ENCODE measurements at places on chromosomes 2 and 18.

DNA sequence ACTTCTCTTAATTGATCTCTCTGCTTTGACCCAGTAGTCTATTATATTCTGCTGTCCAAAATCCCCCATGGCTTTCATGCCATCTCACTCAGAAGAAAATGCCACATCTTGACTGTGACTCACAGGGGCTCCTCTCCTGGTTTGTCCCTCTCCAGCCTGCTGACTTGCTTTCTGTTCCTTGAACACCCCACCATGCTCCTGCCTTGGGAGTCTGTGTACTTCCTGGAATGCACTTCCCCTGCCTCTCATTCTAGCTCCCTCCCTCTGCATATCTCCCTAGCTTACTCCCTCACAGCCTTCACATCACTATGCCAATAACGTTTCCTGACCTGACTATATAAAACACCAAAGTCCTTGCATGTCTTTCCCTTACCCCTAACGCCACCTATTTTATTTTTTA, 167.2 kb downstream of the TRIB2 start:
- DNase-seq: no peak

GRCh38 chr18:62368100-62368499, 43.0 kb downstream of the TNFRSF11A start:
- DNase-seq: no peak

DNA sequence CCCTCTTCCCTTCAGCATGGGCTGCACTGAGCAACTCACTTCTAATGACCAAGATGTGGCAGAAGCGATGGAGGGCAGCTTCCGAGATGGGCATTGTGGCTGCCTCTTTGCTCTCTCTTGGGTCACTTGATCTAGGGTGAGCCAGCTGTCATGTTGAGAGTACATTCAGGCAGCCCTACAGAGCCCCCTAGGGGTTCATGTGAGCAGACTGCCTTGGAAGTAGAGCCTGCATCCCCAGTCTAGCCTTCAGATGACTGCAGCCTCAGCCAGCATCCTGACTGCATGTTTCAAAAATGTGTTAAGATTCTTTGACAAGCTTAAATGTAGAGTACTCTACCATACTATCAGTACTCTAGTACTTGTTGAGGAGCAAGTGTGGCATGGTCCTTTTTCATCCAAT, 143.9 kb downstream of the NCK2 start:
- no peak for DNase-seq

DNA sequence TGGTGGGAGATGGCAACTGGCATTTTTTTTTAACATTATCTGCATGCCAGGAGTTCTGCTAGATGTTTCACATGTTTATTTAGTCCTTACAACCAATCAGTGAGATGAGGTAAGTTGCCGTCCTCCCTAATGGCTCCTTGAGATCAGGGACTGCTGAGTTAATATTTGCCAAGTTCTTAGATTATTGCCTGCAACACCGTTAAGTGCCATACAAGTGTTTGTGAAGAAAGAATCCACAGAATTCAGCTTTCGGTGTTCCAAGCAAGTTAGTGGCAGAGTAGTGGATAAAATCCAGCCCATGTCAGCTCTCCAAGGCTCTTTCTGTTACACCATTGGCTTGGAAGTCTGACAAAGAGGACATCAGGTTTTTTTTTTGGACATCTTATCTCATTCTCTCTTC, 95.9 kb downstream of the C1QL2 start:
- no peak for DNase-seq

- DNase-seq: peak; percentile 17
Observed at GRCh38 chr18:13500869-13501542, 225.4 kb downstream of the FAM210A start.

GRCh38 chr2:133685636-133686215, 117.5 kb upstream of the NCKAP5 start:
- DNase-seq: no peak

DNA sequence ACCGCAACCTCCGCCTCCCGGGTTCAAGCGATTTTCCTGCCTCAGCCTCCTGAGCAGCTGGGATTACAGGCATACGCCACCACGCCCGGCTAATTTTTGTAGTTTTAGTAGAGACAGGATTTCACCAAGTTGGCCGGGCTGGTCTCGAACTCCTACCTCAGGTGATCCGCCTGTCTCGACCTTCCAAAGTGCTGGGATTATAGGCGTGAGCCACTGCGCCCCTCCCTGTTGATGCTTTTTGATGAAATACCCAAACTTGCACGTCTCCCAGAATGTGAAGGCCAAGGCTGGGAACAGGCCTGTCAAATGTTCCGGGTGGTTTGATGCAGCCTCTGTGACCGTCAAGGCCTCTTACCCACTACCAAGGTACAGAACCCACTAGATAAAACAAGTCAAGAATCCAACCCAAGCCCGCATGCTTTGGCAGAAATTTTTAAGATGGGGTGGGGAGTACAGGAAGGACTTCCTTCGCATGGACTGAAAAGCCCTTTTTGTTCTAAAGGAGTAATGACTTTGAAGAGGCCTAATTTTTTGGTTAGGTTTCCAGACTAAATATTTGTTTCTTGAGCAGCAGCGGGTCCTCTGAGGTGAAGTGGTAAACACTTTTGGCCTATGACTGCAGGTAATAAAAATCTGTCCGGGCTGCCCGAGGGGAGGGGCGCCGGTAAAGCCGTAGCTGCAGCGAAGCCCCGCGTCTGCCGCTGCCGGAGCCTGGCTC, 3.7 kb upstream of the EVX2 start:
- no peak for DNase-seq

GRCh38 chr18:32937597-32937996, 164.8 kb upstream of the KLHL14 start:
- no peak for DNase-seq

- DNase-seq: no peak
Observed at GRCh38 chr2:226351711-226352110, 447.9 kb downstream of the IRS1 start.

DNA sequence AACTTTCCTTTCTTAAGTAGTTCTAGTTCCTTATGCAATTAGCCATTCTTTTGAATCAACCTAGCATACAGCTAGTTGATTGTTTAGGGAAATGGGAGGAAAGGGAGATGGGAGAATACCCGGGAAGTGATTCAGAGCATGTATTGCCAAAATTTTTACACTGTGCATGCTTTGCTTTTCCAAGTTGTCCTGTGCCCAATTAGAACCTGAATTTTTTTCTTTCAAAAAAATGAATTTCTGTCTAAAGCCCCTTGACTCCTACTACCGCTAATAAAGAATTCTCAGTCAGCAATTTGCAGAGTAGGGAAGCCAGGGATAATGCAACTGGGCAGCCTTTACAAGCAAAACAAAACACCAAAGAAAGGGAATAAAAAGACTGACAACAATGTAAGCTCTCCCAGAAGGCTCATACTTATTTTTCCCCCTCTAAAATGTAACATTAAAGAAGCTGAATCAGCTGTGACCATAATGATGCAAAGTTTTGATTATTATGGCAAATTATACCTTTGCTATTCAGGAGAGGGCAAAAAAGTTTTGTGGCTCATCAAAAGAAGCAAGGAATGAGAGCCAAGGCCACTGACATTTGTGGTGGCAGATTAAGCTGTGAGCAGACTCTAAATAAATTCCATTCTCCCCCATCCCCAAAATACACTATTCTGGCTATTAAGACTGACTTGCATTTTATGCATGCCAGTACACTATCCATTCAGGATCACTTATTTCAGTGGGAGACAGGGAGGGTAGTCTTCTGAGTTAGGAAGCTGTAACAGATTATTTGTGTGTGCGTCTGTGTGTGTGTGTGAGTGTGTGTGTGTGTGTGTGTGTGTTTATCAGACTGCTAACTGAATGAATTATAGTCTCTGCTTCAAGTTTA, 174.3 kb downstream of the ERBB4 start:
- peak; percentile 21 for DNase-seq

GRCh38 chr2:204538182-204539018, 6.9 kb upstream of the PARD3B start:
- peak; percentile 71 for DNase-seq

DNA sequence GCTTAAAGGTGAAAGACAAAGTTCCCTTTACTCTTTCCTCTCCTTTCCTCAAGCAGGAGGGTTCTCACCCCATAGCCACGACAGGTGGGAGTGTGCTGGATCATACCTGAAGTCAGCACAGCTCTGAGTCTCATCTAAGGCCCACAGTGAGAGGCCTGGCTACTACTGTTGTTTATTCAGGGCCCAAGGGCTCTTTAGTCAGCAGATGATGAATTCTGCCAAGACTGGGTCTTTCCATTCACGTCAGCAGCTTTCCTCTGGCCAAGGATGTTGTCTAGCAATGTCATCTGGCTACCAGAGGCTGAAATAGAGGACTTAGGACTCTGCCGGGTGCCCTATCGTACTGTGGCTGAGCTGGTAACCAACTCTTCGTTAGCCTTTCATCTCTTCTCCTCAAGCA, 308.4 kb upstream of the THUMPD2 start:
- no peak for DNase-seq

GRCh38 chr18:22974001-22974400, 40.9 kb downstream of the RBBP8 start:
- DNase-seq: no peak

DNA sequence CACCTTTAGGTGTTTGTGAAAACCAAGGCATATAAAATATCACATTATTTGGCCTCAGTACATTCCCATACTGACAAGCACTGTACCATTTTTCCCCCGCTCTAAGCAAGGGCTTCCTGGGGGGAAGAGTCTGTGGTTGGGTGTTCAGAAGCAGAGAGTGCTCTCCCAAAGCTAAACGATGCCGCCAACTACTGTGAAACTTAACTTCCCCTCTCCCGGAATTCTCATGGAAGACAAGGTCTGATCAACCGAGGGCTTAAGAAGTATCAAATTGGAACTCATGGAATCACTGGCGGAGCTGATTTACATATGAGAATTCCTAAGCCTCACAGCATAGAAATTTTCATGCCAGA, 433 bp upstream of the MFF start:
- DNase-seq: peak; percentile 10

DNA sequence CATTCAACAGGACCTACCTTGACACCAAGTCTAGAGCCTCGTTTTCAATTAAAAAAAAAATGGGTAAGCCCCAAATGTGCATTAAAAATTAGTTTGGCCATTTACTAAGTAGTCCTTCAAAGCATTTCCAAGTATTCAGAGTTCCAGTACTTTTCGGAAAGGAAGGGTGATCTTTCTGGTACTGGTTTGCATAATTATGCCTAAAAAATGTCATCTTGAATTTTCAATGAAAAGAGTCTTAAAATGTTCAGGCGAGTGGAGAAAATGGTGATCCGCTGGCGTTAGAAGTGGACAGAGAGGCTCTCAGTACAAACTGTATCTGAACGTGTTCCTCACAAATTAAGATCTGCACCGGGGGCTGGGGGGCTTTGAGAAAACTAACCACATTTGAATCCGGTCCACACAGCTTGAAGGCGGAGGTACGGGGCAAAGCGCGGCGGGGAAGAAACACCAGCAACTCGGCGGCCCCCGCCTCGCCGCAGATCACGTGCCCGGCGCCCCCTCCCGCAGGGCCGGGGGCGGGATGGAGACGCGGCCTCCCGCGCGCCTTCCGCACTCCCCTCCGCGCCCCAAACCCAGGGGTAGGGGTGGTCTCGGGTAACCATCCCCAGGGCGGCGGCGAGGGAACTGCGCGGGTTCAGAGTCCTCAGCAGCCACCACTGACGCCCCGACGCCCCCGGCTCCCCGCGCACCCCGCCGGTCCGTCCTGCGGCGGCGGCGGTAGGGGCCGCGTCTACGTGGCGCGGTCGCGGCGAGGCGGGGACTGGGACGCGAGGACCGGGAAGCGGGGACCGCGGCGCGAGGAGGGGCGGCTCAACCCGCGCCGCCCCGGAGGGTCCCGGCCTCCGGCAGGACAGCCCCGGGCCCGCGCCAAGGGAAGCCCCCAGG, 564 bp downstream of the LPIN2 start:
- DNase-seq: no peak

DNA sequence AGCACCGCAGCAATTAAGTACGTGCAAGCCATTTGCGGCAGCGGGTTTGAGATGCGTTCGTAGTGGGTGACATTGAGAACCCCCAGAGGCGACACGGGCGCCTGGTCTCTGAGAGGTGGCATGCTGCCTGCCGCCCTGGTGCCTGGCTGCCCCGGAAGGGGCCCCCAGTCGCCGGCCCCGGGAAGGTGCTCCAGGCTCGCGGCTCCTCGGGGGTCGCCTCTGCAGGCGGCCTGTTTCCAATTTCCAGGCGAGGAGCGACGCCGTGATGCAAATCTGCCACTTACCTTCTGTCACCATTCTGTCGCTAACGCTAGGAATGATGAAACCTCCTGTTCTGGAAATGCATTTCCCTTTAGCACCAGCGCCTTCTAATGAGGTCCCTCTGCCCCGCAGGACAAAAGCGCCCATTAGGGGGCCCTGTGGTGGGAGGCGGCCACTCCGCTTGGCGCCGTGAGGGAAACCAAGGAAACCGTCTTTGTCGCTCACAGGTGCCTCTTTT, 13.0 kb downstream of the KIF5C start:
- DNase-seq: no peak

DNA sequence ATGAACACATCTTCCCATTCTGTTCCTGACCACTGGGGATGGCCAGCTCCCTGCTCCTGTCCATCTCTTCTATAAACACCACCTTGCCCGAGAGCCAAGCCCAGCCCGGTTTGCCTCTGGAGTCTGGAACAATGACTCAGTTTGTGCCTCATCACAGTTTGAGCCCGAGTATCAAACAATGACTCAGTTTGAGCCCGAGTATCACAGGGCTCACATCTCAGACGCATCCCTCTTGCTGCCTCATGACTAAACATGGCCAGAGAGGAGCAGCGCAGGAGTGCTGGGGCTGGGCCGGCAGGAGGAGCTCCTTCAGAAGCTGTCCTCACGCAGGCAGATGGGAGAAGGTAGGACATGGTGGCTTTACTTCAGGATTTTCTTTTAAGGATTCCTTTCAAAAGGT, 68.7 kb downstream of the PXDN start:
- DNase-seq: peak; percentile 74

- DNase-seq: no peak
Observed at GRCh38 chr2:25380023-25380422, 38.3 kb upstream of the DNMT3A start.

GRCh38 chr2:55585451-55586080, 31.9 kb downstream of the PPP4R3B start:
- peak; percentile 13 for DNase-seq

DNA sequence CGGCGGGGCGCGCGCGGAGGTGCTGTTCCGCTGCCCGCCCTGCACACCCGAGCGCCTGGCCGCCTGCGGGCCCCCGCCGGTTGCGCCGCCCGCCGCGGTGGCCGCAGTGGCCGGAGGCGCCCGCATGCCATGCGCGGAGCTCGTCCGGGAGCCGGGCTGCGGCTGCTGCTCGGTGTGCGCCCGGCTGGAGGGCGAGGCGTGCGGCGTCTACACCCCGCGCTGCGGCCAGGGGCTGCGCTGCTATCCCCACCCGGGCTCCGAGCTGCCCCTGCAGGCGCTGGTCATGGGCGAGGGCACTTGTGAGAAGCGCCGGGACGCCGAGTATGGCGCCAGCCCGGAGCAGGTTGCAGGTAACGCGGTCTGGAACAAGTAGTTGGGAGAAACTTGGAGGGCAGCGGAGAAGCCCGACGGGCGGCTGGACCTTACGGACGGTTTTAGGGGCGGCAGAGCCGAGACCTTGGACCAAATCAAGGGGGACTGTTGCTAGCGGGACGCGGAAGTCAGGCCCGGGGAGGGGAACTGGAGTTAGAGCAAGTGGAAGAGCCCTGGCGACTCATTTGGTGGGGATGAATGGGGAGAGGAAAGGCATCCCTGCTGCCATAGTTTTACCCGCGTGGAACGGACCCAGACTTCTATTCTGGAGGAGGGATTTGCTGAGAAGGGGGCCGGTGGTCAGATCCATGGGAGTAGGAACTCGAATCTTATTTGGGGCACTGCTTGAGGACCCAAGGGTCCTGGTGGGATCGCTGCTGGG, 573 bp downstream of the IGFBP2 start:
- no peak for DNase-seq
